ENCODE measurements at places on chromosomes 11 and 22.
A peak's percentile ranks its signal among the peaks of the same experiment; 100 is the strongest.

DNA sequence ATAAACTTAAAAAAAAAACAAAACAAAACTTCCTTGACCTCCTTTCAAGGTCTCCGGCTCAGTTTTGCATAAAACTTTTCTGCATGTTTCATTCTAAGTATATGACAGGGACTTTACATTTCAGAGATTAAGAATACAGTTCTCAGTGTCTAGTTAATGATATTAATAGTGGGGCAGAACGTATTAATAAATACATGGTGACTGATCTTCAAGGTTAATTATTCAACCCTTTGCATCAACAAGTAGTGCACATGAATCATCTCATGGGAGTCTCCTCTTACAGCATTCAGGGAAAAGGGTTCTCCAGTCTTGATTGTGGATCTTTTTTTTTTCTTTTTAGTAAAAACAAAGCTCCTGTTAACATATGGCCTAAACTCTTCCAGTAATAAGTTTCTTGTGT lies 146.8 kb downstream of the KIRREL3 start:
- no peak for DNase-seq

- DNase-seq, result no peak
Measured at GRCh38 chr22:44408829-44409192, 89.2 kb downstream of the RTL6 start.

DNA sequence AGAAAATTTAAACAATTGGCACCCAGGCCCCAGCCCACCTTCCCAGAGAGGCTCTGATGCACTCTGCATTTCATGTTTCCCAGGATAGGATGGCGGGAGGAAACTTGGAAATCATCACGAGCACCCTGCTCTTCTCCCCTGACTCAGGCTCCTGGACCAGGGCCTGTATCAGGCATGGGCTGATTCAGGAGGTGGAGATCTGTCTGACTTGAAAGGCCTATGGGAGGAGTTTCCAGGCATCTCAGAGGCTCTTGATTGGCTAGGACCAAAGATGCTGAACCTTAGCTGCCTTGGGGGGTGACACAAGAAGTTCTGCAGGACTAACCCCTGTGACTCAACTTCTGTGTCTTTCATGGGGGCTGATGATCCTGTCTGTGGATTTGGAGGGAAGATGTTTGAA lies 106.2 kb downstream of the PKNOX2 start:
- DNase-seq, result no peak

DNA sequence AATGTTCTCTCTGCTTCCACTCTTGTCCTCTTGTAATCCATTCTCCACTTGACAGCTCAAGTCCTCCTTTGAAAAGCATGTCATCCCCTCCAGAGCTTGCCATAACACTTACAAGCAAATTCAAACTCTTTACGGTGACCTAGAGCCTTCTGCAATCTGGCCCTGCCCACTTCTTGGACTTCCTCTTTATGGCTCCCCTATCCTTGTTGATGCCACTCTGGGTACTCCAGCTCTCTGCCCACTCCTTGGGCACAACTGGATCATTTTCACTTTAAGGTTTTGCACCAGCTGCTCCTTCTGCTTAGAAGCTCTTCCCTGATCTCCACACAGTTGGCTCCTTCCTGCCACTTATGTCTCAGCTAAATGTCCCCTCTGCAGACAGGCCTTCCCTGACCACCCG lies 217.9 kb downstream of the DSCAML1 start:
- DNase-seq, result no peak

DNA sequence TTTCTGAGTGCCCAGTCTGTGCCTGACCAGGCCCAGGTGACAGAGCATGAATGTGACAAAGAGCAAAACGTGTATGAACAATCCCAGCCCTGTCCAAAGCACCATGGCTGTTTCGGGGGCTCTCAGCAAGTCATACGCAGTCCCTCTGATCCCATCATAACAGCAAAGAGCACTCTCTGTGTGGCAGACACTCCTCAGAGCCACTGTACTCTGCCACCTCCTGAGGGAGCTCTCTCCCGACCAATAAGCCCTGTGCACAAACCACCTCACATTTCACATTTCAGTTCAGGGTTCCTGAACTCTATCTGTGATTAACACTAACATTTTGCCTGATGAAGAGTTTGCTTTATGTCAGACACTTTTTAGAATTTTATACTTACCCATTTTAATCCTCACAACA lies 6.6 kb downstream of the DGCR2 start:
- DNase-seq, result no peak

DNA sequence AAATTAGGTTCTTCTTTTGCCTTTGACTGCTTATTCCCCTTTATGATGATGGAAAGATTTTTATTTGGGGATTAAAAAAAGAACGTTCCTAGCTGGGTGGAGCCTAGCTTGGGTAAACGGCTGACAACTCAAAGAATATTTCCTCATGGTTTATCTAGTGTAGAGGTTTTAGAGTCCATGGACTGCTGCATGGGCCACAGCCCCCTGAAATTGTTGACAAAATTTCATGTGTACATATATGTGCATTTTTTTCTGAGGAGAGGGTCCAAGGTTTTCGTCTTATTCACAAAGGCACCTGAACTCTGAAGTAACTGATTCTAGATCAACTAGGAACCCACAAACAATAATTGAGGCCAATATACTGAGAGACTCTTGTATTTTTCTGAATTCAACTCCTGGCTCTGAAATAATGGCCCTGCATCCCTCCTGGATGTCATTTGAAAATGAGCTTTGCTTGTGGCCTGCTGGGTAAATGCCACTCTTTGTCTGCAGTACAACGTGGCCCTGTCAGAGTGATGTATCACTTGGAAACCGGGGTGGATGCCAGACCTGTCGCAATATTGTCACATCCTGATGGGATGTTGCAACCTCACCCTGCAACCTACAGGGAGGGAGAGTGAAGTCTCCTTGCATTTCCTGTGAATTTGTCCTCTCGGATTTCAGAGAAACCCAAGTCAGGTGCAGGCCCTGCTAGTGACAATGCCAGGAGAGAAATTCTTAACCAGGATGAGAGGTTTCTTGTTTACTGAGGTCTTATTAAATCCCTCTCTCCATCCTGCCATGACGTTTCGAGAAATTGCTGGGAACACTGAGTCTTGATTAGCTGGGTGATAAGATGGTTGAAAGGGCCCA lies 33.8 kb downstream of the EHF start:
- DNase-seq, result no peak

- DNase-seq, result no peak
Measured at GRCh38 chr11:95254716-95255115, 23.7 kb upstream of the SESN3 start.

DNA sequence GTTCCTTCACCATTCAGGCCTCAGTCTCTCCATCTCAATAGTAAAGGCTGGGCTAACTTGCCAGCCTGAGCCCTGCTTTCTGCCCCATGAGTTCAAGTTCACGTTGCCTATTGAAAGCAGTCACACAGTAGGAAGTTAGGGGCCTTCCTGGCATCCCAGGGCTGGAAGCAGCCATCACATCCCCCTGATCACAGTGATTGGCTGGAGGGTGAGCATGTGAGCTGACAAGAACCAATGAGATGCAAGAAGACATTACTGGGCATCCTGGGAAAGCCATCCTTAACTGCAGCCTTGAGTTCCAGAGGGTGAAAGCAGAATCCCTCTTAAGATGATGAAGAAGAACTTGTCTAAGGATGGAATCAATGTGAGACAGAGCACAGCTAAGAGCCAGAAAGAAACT lies 29.1 kb downstream of the IRAG1 start:
- DNase-seq, result no peak

- DNase-seq, result no peak
Measured at GRCh38 chr11:126731576-126732142, 268.9 kb downstream of the KIRREL3 start.

DNA sequence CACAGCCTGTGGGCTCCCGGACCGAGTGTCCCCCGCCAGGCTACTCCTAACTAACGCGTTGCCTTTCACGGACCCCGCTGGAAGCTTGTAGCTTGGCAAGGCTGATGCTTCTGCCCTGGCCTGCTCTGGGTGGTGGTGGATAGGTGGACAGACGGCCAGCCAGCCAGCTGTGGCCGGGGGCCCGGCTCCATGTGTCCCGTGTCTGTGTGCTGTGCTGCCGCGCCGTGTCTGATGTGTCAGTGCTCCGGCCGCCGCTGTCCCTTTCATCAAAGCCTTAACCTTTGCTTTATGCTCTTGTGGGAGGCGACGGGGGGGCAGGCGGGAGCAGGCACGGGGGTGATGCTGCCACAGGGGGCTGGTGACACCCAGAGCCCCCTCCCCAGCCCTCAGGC lies 5.0 kb downstream of the CCDC188 start:
- no peak for DNase-seq

DNA sequence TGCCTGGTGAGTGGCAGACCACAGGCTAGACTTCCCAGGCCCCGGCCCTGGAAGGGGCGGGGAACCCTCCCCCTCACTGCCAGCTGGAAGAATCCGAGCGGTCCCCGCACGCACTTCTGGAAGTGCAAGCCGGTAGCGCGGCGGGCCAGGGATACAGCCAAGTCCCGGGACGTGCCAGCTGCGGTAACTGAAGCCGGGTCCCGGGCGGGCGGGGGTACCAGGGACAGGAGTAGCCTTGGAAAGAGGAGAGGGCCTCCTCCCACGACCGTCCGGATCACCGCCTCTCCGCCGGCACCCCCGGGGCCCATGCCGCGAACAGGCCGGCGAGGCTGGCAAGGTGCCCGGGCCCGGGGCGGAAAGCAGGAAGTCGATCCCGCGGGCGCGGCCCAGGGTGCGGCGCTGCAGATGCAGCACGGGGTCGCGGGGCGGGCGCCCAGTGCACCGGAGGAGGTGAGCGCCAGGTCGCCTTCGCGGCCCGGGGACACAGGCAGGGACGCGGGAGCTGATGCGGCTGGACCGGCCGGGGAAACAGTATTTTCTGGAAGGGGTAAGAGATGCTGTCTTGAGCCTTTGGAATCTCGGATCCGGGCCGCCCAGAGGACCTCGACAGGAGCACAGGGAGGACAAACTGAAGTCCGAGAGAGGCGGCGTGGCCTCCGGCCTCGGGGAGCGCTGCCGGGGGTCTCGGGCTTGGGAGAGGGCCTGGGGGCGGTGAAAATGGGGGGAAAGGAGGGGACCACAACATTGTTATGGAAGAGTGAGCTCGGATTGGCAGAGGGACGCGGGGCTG lies 783 bp upstream of the SLC35C1 start:
- peak; percentile 91 for DNase-seq

- DNase-seq, result no peak
Measured at GRCh38 chr22:29559853-29560252, 6.3 kb upstream of the THOC5 start.

- peak; percentile 70 for DNase-seq
Measured at GRCh38 chr11:130315354-130315970, 745 bp upstream of the ZBTB44 start.

DNA sequence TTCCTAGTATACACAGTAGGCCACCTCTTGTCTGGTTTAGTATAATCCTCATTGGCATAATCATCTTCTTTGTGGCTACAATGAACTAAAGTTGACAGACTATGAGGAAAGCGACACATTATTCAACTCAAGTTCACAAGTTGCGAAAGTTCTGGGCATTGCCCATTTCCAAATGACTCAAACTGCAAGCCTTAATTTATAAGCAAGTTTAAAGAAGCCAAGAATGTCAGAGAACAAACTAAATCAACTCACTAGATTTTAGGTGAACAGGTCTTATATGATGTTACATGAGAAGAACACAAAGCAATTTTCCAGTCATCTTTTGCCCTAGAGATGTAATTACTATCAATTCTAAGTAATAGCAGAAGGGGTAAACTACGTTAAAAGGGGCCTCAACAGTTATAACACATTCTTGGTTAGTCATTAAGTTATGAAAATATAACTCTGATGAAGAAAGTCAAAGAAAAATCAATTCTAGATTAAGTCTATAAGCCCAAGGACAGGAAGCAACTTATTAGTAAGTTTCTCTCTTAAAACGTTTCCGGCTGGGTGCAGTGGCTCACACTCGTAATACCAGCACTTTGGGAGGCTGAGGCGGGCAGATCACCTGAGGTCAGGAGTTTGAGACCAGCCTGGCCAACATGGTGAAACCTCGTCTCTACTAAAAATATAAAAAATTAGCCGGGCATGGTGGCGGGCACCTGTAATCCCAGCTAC lies 21.5 kb downstream of the PICALM start:
- no peak for DNase-seq

- DNase-seq, result no peak
Measured at GRCh38 chr11:96272529-96273222, 70.3 kb downstream of the MAML2 start.

GRCh38 chr11:120834686-120835210 lies 189.2 kb upstream of the TBCEL start:
- no peak for DNase-seq

- no peak for DNase-seq
Measured at GRCh38 chr11:68412593-68413475, 47.7 kb upstream of the PPP6R3 start.

DNA sequence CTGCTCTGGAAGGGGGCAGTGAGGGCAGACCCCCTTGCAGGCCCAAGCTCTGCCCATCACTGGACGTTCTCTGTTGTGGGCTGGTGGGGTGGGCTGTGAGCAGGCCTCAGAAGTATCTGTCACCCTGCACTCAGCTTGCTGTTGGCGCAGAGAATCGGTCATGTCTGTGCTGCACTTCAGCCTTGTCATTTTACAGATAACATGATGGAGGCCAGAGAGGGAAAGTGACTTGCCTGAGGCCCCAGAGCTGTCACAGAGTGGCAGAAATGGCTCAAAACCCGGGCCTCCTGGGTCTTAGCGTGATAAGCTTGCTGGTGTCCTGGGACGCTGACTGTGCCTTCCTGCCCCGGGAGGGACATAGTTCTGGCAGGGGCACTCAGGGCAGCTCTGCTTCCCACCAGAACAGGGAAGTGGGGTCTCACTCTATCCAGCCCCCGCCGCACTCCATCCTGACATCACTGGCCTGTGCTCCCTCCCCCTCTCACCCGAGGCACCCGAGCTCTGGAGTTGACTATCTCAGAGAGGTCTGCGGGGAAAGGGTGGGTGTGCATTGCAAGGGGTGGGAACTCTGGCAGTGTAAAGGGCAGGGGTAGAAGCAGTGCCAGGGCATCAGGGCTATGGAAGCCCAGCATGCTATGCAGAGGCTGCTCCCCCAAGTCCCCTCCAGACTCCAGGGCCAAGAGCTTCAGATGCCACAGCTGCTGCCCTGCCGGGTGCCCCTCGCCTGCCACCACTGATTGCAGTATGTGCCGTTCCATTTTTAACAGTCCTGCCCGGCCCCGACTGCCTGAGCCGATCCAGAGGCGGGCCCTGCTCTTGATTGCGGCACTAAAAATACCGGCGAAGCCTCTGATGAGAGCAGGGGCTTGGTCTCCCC lies 50.4 kb upstream of the NECTIN1 start:
- no peak for DNase-seq

GRCh38 chr11:24683583-24683982 lies 186.7 kb downstream of the LUZP2 start:
- no peak for DNase-seq

DNA sequence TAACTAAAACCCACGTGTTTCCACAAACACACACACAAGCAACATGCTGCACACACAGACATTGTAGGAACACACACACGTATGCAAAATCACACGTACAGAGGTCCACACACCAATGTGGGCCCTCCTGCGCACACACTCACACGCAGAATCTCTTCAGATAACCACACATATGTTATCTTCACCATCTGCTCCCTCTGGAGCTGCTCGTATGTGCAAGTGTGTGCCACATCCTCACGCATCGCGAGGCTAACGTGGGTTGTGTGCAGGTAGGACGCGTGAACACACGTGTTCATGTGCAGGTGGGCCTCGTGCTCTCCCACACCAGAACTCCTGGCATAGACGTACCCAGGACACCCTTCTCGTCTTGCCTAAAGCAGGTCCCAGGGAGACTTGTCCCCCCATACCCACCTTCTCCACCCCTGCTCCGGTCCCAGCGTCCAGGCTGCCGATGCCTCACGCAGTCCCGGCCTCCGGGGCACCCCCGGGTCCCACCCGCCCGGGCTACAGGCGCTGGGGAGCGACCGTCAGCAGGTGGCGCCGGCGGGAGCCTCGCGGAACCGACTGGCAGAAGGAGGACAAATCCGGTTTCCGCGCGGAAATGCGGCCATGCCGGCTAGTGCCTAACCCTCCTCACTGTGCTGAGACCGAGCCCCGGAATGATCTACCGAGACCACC lies 10.3 kb upstream of the IGSF9B start:
- DNase-seq, result peak; percentile 73

Measured in sigmoid colon (tissue), 7 donors.